ENCODE measurements at places on chromosomes 12 and 14. TPM values are rescaled to one million over a fixed set of nuclear protein-coding genes. Genes with fewer than 3 reads are reported as not detected.
A peak's percentile ranks its signal among the peaks of the same experiment; 100 is the strongest.

DNA sequence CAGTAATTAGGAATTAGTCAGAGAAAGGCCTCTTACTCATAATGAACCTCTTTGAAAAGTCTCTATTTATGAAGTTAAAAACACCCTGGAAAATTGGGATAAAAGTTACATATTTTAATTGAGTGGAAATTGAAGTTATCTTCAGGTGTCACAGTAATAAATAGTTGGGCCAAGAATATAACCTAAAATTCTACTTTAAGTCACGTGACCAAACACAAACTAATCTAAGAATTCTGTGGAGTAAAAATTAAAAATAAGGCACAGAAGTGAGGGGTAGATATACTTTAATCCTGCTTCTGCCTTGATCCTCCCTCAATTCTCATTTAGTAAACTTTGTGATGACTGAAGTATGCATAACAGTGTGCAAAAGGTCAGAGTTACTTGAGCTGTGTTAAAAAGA lies 226.4 kb downstream of the NAV3 start:
- no peak for DNase-seq

DNA sequence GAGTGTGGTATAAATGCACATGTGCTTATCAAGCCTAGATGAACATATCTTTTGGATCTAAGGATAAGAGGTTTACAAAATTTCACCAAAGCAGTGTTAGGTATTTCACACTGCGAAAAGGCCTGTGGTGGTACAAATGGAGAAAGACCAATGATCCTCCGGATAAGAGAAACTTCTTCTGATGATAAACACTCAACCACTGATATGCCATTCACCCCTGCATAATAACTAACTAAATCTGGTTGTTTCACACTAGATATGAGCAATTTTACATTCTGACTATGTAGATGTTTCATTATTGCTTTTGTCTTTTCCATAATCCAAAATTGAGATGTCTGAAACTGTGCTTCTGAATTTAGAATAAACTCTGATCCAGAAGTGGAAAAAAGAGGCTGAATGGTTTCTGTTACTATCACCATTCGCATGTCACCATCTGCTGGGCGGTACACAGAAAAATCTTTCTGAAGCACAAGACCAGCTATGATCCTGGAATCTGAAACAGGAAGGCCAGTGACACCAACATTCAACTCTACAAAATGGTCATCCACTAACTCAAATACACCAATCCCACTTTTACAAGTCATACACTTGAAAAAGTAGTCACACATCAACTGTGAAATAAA lies 1.3 kb downstream of the BBS10 start:
- DNase-seq: peak; percentile 71

GRCh38 chr14:59768855-59769375 lies 101.7 kb downstream of the RTN1 start:
- DNase-seq: no peak

GRCh38 chr12:3554371-3555115 lies 63.5 kb downstream of the PRMT8 start:
- DNase-seq: no peak

DNA sequence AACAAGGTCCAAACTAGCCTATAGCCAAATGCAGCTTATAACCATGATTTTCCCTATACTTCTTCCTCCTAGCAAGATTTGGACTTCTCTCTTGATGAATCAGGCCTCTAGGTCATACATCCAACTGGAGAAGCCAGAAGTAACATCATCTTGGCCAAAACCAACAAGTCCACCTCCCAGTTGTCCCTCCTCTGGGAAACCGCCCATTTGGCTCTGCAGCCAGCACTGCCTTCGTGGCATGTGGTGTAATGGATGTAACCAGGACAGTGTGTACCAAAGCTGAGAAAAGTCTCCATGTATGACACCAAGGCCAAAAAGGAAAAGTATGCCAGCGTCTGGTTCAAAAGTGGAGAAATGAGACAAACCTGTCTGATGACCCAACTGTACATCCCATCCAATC lies 59.3 kb upstream of the VASH1 start:
- no peak for DNase-seq

GRCh38 chr12:70508178-70508577 lies 129.1 kb downstream of the PTPRB start:
- no peak for DNase-seq

The CNTN1 gene
- total RNA-seq: 35.4 TPM
